Adrenal gland (tissue), 19 donors: ENCODE measurements at places on chromosomes 4 and X.

DNA sequence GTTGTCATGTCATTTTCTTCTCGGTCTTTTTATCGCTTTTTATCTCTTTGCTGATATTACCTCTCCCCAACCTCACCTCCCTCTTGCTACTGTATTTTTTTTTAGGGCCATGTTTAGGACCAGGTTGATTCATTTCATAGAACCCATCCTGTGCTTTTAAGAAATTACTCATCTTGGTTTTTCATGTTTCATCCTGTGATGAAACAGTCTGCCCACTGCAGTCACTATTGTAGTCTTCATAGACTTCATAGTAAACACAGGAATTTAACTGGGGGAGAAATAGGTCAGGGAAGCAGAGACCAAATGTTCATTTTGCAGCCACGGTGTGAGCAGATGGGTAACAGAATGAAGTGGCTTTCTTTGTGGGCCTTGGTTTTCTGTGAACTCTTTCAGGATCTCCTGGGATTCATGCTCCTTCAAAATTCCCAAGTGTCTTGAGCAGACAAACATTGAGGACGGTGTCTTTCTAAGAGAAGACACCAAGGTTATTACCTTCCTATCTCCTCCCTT is 161.8 kb downstream of the NAA11 start:
- no peak for DNase-seq

GRCh38 chrX:47093860-47094259 is 15.6 kb downstream of the RGN start:
- DNase-seq = no peak

DNA sequence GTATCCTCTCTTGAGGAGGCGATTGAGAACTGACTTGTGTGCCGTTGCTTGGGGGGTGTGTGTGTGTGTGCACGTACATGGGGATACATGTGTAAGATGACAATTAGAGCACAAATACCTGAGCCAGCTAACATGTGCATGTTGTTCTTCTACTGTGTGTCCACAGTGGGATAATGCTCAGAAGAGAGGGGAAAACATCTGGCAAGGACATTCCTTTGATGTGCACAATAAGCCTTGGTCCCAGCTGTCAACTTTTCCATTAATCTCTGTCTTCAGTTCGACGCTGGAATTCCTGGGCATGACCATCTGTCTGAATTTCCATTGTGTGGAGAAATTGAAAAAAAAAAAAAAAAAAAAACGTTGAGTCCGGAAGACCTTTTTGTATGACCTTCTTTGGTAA is 592.0 kb upstream of the GALNTL6 start:
- DNase-seq = no peak

GRCh38 chr4:118281611-118282442 is 71.0 kb downstream of the PRSS12 start:
- DNase-seq = no peak

- no peak for DNase-seq
These were observed 66.9 kb downstream of the TAB3 start for GRCh38 chrX:30822068-30822681.

DNA sequence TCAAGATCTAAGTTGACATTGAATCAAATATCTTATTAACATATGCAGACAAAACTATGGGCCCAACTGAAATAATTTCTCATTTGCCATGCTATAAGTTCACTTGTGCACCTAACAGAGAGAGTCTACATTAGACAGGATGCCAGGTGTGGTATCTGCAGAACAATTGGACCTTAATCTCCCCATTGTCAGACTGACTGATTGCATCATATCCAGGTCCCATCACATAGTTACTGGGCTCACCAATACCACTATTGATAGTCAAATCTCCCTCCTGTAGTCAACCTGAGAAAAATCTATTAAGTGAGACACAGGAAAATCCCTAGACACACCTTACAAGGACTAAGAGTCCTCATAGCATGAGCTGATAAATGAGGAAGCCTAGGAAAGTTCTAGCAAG is 156.0 kb upstream of the FRG1 start:
- DNase-seq = no peak

DNA sequence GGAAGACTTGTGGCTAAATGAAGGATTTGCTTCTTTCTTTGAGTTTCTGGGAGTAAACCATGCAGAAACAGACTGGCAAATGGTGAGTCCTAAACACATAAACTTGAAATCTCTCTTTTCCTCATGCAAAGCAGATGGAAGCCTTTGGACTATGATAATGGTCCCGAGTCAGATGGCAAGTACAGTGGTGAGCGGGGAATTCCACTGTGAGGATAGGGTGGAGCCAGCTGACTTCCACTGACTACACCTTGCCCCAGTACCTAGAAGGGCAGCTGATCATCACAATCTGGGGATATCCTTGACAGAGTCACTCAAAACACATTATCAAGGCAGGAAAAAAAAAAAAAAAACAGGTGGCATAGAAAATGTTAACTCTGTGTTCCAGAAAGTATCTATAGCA is 34.3 kb downstream of the ENPEP start:
- DNase-seq = no peak

- DNase-seq = no peak
These were observed 76.6 kb downstream of the TBC1D9 start for GRCh38 chr4:140679576-140679975.

DNA sequence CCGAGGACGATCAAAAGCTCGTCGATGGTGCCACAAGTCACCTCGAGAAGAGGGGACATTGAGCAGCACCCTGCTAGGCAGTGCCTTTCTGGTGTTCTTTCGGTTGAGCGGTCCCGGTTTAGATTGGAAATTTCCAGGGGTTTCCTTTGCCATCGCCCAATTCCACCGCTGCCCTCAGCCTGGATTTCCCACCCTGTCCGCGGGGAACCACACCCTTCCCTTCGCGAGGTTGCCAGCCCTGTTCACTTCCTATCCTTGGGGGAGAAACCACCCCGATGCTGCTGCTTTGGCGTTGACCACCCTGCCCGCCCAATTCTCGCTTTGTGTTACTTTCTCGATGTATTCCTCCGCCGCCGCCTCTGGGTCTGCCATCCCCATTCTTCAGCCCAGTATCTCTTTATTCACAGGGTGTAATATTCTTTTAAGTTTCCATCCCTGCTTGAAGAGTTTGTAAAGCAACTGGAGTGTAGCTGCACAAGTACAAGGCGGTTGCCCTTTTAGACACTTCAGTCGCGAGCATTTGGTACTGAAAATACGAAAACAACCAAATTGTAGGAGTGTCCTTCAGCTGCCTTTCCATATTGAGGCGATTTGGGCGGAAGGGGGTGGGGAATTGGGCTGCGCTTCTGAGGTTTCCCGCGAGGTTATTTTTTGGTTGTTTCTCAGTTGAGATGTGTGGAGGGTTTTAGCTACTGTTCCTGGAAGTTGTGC is 1.1 kb downstream of the OGT start:
- peak; percentile 32 for DNase-seq

- DNase-seq = peak; percentile 70
These were observed 512 bp upstream of the TMEM131L start for GRCh38 chr4:153465615-153466080.

DNA sequence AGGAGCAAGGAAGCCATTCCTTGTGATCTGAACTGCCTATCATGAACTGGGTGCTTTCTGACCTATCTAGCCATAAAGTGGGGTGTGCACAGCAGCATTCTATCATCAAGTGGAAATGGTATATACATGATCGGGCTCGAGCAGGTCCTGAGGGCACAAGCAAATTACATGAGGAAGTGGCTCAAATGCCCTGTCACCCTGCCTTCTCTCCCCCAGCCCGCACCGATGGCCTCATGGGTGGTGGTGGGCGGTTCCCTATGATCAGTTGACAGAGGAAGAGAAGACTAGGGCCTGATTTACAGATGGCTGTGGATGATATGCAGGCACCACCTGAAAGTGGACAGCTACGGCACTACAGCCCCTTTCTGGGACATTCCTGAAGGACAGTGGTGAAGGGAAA is 46.3 kb upstream of the BCLAF3 start:
- no peak for DNase-seq

DNA sequence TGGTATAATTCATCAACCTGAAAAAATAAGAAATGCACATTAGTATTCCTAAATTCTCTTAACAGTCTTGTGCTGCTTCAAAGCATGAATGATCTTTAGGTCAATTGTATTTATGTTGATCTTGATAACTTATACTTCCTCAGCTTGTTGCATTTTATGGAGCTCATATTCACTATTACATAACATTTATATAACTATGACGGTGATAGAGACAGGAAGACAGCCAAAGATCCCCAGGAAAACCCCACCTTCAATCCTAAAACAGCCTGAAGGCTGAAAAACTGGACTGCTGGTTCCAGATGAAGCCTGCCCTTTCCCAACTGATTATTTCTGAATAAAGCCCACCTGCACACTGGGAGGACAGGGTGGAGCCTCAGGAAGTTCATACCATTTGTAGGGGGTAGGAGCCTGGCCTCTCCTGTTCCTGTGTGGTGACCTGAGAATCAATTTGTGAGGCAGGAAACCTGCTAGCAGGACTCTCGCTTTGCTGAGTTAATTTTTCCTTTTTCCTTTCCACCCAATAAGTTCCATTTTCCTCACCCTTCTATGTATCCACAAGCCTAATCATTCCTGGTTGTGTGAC is 30.5 kb downstream of the MAGEC1 start:
- no peak for DNase-seq

DNA sequence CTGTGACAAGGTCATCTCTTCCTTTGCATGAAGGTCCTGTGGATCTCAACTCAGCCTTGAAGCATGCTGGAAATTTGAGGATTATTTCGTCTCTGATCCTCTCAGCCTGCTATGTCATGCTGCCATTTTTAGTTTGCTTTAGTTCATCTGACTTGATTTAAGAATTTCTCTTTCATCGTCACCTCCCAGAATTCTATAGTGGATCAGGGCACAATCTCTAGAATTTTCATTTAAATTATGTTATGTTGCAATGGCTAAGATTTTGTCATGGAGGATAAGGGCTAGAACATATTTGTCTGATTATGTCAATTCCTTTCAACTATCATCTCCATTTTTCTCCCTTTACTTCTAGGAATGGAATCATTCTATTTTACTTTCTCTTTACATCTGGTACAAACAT is 98.8 kb downstream of the PCDH10 start:
- no peak for DNase-seq

GRCh38 chr4:146255463-146255862 is 41.1 kb downstream of the REELD1 start:
- no peak for DNase-seq

GRCh38 chr4:47717188-47717587 is 120.7 kb downstream of the CORIN start:
- no peak for DNase-seq

GRCh38 chr4:136097676-136098075 is 1434.6 kb downstream of the PCDH18 start:
- DNase-seq = no peak

DNA sequence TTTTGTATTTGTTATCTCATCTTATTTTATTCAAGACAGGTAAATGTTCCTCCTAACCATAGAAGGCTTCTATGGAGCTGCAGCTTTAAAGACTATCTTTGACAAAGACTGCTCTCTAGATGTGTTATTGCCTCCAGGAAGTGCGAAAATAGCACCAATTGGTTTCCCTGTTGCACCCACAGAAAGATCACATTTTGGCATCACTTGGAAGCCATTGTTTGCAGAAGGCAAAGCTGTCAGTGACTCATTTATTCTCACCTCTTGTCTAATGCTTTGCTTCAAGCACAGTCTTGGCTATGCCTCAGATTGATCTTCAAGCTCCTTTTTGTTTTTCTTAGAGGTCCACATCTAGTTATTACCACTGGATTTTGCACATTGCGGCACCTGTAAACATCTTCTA is 150.3 kb downstream of the PCDH7 start:
- DNase-seq = no peak

DNA sequence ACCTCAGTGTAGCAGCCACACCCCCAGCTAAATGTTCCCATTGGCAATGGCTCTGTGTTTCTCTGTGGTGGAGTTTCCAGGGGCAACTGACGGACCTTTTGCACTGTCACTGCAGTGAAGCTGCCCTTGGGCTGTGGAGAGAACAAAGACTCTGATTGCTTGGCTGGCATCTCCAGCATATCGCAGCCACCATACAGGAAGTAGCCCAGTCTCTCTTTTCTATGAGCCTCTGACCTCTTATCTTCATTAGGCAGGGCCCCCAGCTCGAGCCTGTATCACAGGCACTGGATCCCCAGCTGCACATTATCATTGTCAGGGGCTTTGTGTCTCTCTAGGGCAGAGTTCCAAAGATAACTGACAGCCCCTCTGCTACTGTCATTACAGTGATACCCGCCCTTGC is 483.5 kb downstream of the ARAP2 start:
- DNase-seq = no peak

- DNase-seq = peak; percentile 24
These were observed 20.5 kb upstream of the TSR2 start for GRCh38 chrX:54419559-54420302.

GRCh38 chr4:68570122-68570507 is 6.0 kb downstream of the UGT2B17 start:
- DNase-seq = no peak

- no peak for DNase-seq
These were observed 5.2 kb upstream of the RPGR start for GRCh38 chrX:38332505-38332904.
